Gastroesophageal sphincter (tissue), 4 donors: ENCODE measurements at places on chromosomes 16 and 17. TPM values are rescaled to one million over a fixed set of nuclear protein-coding genes. Genes with fewer than 3 reads are reported as not detected.

TBX2 gene
- 33.6 TPM for total RNA-seq

NACA2 gene
- not detected for total RNA-seq

TMC5 gene
- not detected for total RNA-seq

SLC4A1 gene
- not detected for total RNA-seq

CLEC18A gene
- total RNA-seq, result not detected

ELMO3 gene
- total RNA-seq, result 1.8 TPM

CES5A gene
- total RNA-seq, result not detected

SCN4A gene
- total RNA-seq, result 0.47 TPM

DNA sequence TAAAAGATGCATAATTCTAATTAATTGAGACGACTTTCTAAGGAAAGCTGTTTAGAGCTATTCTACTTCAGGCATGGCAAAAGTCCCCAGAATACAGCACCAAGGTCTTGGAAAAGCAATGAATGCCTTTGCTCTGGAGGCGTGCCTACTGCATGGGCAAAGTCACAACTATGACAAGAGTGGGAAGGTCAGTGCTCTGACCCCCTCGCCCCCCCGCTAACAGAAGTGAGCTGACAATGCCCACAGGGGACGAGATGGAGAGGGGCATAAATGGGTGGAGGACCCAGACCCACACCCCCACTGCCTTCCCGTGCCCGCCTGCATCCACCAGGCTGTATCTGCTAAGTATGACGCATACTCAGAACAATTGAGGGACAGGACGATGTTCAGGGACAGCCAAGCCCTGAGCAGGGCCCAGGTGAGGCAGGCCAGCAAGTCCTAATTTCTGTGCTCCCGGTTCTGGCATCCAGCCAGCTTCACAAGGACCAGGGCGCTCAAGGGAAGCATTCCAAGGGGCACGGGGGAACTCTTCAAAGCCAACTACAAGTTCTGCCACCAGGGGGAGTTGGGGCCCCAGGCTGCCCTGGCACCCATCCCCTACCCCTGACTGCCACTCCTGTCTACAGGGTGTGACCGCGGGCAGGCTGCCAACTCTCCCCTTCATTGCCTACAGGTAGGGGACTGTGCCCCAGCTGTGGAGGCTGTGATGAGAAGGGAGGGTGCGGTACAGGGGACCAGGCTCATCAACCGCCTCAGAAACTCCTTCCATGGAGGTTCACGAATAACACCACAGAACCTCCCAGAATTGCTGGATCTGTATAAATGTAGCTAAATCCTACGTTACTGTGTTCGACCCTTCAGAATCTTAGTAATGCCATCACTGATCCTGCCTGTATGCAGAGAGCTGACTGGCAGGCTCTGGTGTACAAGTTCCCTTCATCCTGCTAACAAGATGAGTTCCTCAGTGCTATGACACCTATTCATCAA lies 20.8 kb downstream of the NPRL3 start:
- peak; percentile 48 for ATAC-seq

DNA sequence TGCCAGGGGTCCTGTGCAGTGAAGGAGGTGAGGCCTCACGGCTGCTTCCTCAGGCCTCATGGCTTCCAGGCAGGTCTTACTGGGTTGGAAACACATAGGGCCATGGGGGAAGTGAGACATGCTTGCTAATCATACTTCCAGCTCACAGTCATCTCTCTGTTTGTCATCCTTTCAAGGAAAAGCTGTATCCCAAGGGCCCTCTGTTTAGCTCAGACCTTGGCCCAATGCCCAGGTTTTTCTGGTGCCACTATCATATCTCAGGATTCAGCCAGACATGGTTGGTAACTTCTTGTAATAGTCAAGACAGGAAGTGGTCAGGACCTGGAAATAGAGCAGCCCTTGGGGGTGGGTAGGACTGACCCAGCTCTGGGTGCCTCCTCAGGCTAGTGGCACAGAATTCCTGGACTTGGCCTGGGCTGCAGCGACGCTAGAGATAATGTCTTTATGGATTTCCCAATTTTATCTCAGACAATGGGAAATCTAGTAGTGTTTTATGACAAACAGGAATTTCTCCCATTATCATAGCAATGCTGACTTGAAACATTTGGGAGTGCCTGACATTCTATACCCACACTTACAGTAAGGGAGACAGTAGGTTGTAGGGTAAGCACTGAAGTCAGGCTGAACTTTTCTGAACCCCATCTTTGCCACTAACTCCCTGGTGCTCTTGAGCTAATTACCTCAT lies 13.5 kb upstream of the ITGB3 start:
- ATAC-seq, result peak; percentile 84

DNA sequence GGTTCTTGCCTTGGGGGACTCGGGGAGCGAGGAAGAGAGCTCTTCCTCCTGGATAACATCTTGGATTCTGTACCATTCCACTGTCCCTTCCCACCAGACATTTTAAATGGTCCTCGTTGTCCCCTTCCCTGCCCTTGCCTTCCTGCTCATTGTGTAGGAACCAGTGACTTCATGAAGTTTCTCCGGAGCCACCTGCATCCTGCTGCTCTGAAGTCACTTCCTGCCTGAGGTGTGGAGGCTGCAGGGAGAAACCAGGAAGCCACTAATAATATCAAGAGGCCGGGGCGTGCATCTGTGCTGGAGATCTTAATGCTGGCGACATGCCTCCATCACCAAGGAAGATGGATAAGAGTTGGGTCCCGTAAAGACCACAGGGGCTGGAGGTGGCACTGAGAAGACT lies 6.2 kb upstream of the SLC16A13 start:
- peak; percentile 48 for ATAC-seq

- ATAC-seq, result no peak
These were observed 146.1 kb upstream of the ZNF267 start for GRCh38 chr16:31727553-31727952.

- ATAC-seq, result no peak
These were observed 65.1 kb upstream of the HAS3 start for GRCh38 chr16:69040144-69040909.

- no peak for ATAC-seq
These were observed 9.6 kb downstream of the STX8 start for GRCh38 chr17:9566067-9566466.

GRCh38 chr17:10156948-10157607 lies 41.3 kb downstream of the GAS7 start:
- peak; percentile 70 for ATAC-seq

GRCh38 chr17:27613433-27613832 lies 17.6 kb upstream of the LGALS9 start:
- ATAC-seq, result no peak

DNA sequence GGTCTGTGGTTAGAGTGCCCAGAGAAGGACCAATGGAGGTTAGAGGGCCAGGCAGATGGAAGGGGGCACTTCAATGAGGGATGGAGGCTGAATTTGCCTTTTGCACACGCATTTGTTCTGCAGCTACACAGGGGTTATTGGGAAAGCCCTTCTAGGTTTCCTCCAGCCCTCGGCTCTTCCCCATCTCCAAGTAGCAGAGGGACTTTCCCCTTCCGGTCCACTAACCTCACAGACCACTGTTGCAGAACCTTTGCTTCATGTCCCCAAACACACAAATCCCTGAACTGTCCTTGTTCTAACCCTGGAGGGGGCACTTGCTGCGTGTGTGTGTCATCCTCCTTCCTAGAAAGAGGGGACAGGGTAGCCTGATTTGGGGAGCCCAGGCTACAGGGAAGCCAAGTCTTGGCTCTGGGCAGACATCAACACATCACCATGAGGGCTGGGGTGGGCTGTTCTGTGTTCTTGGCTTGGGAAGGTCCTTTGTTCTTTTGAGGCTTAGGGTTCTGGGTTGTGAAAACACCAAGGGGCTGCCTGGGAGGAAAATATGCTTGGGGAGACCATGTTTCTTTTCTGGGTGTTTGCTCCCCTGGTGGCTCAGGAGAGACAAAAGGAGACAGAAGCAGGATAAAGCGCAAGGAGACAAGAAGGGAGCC lies 7.3 kb upstream of the NR1D1 start:
- peak; percentile 5 for ATAC-seq

GRCh38 chr17:31838636-31839225 lies 20.3 kb downstream of the COPRS start:
- ATAC-seq, result no peak

DNA sequence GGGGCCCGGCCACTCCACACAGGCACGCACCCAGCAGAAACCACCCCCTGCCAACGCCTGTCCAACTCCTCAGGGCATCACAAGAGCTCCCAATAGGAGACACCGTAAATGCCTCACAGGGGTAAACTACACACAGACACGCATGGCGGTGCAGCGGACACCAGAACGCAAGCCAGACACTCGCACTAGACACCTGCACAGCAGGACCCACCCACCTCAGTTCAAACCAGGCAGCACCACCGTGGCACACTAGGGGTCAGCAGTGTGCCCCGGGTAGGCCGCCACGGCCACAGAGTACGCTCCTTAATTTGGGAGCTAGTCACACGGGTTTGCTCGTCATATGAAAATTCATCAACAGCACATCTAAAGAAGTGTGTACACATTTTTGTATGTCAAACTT lies 3.4 kb downstream of the SLC38A10 start:
- ATAC-seq, result peak; percentile 68

DNA sequence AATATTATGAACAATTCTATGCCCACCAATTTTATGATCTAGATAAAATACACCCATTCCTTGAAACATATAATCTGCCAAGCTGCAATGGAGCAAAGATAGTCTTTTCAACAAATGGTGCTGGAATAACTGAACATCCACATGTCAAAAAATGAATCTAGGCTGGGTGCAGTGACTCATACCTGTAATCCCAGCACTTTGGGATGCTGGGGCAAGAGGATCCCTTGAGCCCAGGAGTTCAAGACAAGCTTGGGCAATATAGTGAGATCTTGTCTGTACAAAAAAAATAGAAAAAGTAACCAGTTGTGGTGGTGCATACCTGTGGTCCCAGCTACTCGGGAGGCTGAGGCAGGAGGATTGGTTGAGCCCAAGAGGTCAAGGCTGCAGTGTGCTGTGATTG lies 92.5 kb downstream of the N4BP1 start:
- no peak for ATAC-seq

DNA sequence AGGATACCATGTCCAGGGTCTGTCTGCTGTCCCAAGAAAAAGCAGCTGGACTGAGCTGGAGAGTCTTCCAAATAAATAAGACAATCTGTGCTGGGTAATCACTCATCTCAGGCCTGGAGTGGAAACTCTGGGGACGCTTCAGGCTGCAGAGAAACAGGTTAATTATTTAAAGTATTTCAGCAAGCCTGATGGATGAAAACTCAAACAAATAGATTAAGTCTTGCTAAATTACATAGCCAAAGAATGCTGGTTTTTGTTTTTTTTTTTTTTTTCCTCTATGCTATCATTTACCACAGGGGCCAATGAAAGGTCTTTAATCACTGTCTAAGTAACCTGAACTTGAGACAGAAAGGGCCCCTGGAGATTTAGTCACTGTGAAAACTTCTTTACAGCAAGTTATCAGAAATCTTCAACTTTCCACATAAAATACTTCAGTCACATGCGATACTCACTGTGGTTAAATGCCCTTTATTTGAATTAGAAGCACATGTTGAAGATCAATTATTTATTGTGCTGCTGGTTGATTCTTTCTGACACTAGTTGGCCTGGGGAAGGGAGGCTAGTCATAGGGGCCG lies 31.0 kb upstream of the KCNJ2 start:
- peak; percentile 41 for ATAC-seq

DNA sequence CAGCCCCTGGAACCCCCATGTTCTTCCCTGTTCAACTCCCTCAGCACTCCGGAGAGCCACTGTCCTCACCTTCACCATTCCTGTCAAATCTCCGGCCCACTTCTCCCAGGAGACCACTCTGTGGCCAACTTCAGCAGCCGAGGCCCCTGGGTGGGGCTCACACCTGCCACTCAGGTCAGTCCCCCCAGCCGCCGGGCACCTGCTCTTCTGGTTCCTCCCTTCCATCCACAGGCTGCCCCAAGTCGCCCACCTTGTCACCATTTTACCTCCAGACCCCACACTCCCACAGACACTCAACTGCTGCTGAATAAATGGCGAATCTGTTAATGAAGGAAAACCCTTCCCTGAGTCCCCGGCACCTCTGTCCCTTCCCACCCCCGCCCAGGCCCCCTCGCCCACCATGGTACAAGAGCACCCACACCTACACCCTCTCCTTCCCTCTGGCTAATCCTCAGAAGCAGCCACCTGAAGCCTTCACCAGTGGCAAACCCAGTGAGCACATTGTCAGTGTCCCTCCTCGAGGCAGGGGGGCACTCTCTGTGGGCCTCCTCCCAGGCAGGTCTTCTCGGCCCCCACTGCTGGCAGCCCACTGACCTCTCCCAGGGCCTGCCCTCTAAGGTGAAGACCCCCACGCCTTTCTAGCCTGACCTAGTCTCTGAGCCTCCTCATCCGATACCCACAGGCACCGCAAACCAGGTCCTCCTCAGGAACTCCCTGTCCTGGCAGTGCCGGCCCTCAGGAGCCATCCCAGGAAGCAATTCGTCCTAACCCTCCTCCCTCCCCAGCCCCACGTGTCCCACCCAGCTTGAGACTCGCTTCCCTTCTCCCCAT lies 8.2 kb downstream of the CANT1 start:
- ATAC-seq, result no peak

DNA sequence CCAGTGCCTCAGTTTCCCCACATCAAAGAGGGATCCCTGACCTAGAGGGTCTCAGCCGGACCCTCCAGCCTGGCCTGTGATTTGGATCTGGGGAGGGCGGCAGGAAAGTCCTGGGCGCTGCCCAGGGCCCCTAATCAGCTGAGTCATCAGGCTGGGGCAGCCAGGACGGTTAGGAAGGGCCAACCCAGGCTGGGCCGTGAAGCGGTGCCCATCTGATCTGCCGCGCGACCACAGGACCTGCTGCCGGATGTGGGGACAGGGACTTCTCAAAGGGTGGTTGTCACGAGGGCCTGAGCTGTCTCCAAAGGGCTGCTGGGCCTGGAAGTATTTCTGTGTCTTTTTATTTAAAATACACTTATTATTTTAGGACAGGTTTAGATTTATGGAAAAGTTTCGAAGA lies 4.4 kb downstream of the TPSAB1 start:
- no peak for ATAC-seq

- no peak for ATAC-seq
These were observed 73.3 kb downstream of the MSI2 start for GRCh38 chr17:57329380-57330214.

DNA sequence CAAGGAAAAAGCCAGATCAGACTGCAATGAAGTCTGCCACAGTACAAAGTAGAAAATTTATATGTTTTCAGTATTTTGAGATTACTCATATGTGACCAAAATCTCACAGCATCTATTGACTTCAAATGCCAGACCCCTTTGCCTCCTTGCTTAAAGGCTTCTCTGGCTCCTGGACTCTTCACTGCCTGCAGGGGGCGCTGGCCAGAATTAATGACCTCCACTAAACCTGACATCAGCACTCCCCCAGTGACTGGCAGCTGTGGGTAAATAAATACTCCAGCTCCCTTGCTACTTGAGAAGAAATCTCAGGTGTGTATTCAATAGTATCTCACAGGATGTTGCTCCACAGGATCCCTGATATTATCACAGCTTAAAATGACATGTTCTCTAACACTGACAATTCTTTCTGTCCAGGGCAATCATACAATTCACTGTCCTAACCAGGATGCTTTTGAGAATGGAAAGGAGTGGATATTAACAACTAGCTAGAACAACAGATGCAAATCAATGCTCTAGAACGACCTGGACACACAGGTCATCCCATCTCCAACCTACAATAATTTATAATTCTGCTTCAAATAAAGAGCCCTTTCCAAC lies 4.0 kb downstream of the BECN1 start:
- no peak for ATAC-seq

GRCh38 chr17:74455821-74456220 lies 10.6 kb upstream of the CD300A start:
- no peak for ATAC-seq
